ENCODE measurements at places on chromosomes 4 and X.
A peak's percentile ranks its signal among the peaks of the same experiment; 100 is the strongest.

- no peak for DNase-seq
These were observed 41.4 kb downstream of the ABHD18 start for GRCh38 chr4:128006592-128006991.

DNA sequence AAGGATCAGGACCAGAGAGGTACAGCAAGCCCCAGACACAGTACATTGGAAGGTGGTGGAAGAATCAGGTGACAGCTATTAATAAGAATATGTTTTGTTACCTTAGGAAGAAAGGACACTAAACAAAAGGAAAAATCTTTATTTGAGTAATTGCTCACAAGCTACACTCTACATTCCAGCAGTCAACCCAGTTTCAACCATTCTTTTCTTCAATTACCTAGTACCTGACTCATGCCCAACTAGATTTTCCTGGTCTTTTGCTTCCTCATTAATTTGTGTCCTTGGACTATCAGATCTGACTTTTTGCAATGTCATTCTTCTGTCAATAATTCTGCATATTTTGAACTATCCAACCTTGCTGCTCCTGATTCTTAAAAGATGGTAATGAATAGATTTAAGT lies 22.5 kb upstream of the GLRA2 start:
- no peak for DNase-seq

- no peak for DNase-seq
These were observed 21.1 kb downstream of the CTBP1 start for GRCh38 chr4:1227816-1228215.

GRCh38 chr4:11436084-11436483 lies 7.4 kb upstream of the HS3ST1 start:
- DNase-seq = no peak

GRCh38 chr4:173119818-173120217 lies 48.8 kb upstream of the GALNT7 start:
- no peak for DNase-seq

GRCh38 chr4:85842540-85842939 lies 367.6 kb downstream of the ARHGAP24 start:
- DNase-seq = peak; percentile 93

Measured in NCI-H1694 treated with DMSO at 0.1 percent for 48 hours (cell line).